ENCODE measurements at places on chromosomes 11 and 22.

GRCh38 chr11:27328614-27329013, 34.4 kb downstream of the CCDC34 start:
- DNase-seq: no peak

DNA sequence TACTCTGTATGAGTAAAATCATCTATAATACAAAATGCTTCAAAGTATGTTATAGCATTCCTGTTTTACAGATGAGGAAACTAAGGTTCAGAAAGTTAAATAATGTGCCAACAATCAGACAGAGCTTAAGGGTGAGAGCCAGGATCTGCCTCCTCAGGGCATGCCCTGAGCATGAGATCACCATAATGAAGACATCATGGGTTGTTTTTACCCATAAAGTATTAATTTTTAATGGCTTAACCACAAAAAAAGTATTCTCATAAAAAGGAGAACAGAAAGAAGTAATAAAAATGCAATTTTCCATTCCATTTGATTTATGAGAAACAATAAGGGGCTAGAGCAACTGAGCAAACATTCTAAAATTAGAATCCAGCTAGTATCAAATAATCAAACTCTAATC, 534.3 kb upstream of the ARHGAP42 start:
- peak; percentile 3 for DNase-seq

- peak; percentile 90 for DNase-seq
Measured at GRCh38 chr11:47216121-47216798, 1.5 kb downstream of the DDB2 start.

GRCh38 chr11:63212742-63213141, 30.7 kb downstream of the SLC22A25 start:
- DNase-seq: peak; percentile 22

GRCh38 chr22:48710410-48710809, 1117.3 kb downstream of the BRD1 start:
- no peak for DNase-seq

DNA sequence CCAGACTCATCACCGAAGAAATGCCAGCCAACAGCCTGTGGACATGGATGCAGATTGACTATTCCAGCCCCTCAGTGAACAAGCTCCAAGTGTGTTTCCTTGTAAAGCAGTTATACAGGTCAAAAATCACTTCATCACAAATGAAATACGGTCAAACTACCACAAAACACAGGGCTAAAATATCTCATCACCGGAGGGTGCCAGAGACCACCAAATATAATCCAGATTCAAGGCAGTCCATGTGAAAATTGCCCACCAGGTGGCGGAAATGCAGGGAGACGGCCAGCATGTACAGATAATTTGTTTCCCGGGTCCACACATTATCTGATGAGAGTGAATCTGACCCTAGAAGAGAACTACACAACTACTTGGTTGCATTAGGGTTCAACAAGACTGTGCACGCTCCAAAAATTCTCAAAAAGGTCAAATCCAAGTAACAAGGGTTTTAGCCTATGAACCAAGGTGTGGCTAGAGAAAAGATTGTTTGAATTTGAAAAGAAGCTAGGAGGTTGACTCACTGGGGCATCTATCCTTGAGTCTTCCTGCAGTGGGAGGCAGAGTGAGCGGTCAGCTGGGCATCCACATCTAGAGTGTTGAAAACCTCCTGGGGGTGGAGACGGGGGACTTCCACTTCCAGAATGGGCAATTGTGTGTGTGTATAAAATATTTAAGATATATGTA, 71.7 kb downstream of the IGLL5 start:
- peak; percentile 63 for DNase-seq

DNA sequence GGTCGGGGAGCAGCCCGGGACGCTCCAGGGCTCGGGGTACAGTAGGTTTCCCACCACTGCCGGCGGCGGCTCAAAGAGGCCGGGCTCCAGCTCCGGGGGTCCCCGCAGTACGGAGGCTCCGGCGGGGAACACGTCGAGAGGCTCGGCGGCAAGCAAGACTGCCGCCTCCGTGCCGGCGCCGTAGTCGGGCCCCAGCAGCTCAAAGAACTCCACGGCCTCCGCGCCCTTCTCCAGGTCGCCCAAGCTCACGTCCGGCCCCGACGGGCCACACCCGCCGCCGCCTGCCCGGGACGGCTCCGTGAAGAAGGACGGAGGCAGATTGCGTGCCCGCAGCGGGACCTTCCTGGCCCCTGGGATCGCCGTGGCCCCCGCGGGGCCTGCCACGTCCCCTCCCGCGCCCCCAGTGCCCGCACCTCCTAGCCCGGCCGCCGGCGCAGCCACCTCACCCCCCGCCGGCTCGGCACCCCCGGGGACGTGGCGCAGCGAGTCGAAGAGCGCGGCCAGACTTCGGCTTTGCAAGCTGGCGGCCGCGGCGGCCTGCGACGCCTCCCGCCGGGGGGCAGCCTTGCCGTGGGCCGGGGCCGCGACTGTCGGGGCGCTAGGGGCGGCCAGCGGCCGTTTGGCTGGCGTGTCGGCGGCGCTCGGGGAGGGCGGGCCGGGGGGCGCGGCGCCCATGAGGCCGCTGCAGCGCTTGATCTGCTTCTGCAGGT, 775 bp downstream of the FAM181B start:
- peak; percentile 3 for DNase-seq

GRCh38 chr11:4048340-4048739, 46.3 kb upstream of the RRM1 start:
- DNase-seq: no peak

DNA sequence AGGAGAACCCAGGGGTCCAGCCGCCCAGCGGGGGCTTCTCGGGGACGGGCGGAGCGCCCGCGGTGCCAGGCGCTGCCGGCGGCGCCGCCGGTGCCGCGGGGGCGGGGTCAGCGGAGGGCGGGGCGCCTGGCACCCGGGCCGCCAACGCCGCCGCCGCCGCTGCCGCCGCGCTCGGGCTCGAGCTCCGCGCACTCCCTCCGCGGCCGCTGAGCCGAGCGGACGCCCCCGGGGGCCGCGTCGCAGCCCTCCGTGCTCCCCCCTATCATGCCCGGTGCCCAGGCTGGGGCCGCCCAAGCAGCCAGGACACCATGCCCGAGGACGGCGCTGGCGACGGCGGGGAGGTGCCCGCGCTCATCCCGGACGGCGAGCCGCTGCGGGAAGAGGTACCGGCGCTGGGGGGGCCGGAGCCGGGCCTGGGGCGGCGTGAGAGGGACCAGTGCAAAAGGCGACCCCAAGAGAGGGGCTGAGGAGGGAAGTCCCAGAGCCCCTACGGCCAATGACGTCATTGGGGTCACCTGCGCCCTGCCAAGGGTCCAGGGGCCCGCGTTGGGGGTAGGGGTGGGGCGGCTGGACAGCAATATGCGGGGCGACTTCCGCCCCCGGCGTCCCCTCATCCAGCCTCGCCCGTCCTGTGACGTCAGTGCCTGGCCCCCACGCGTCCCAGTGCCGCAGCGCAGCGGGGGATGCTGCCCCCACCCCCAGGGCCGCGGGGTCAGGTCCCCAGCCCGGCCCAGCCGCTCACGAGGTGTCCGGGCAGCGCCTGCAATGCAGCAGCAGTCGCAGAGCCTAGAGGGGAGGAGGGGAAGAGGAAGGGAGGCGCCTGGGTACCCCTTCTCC, at the start of gene TMEM151A:
TSS of gene TMEM151A (plus strand) at position 189 of the 837 bp plus-strand sequence. CDS start at position 309, 120 bp downstream.
- no peak for DNase-seq

GRCh38 chr11:69195824-69196782, 40.4 kb downstream of the SMIM38 start:
- DNase-seq: no peak

DNA sequence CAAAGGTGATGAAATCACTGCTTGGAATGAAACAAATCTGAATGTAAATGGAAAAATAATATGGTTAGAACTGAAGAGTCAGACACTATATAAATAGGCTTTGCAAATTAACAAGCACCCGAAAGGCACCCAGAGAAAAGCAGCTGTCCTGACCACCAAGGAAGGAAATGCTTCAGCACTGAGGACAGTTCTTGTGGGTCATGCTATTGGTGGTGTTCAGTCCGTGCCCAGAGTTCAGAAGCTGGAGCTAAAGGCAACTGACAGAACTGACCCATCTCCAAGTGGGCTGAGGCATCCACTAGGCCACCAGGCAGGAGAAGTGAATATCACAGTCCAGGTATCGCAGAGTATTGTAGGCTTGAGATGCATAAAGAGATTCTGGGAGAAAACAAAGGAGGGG, 208.9 kb downstream of the OPCML start:
- no peak for DNase-seq

- peak; percentile 46 for DNase-seq
Measured at GRCh38 chr22:34842630-34843029, 223.3 kb upstream of the ISX start.

- DNase-seq: peak; percentile 66
Measured at GRCh38 chr11:19846654-19847305, 134.1 kb downstream of the NAV2 start.
